WTC11 (cell line): ENCODE measurements at places on chromosomes 1 and 21.

- no peak for DNase-seq
These were observed 226.1 kb downstream of the RGS7 start for GRCh38 chr1:241130881-241131280.

DNA sequence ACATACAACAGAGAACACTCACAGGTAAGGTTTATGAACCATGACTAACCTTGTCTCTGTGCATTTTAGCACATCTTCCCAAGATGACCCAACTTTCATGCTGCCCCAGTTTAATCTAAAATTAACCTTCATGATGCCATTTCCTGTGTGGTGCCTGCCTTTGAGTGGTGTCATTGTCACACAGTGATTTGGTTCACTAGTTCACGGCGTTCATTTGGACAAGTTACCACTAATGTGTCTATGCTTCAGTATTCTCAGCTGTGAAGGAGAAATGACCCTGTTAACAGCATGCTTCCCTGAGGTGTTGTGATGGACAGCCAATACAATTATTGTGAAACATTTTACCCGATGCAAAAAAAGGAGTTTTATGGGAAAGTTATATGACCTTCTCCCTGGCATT lies 693.1 kb downstream of the RWDD3 start:
- DNase-seq: no peak

- DNase-seq: no peak
These were observed 80.6 kb downstream of the TGFBR3 start for GRCh38 chr1:91805311-91805801.

- DNase-seq: no peak
These were observed 4.4 kb downstream of the CHIT1 start for GRCh38 chr1:203225071-203225470.

DNA sequence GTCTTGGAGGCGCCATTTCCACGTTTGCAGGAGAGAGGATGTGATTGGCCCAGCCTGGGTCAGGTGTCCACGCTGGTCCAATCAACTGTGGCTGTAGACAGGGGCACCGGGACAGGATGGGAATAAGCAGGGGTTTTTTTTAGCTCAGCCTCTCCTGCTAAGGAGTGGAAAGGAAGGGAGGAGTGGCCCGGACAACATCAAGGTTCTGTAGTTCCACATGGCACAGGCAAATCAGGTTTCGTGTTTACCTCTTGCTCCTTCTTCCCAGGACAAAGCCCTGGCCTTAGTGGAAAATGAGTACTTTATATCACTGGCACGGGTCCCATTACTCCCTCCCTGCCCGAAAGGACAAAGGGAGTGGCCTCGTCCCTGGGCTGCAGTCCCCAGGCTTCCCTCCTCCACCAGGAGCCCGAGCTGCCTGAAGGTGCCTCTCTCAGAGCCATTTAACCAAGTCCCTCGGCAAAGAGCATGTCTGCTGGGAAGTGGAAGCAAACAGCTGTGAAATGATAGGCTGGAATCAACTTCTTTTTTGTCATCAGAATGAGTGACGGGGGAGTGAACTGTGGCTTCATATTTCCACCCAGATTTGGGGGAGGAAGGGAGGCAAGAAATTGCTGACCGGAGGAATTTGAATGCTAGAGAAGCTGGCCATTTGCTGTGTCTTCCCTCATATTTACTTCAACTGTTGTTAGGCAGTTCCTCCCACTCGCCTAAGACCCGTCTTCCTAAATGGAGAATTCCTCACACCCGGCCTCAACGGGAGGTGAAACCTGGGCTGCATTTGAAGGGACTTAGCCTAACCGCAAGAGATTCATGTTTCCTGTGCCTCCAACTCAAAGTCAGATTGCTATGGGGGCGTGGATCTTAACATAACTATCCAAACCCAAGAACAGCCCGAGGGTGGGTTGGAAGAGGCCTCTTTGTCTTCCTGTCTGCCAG lies 84.9 kb upstream of the SLC44A3 start:
- peak; percentile 33 for DNase-seq

GRCh38 chr1:40582116-40582515 lies 50.7 kb downstream of the ZNF684 start:
- no peak for DNase-seq

GRCh38 chr1:119729044-119729443 lies 17.3 kb downstream of the PHGDH start:
- no peak for DNase-seq

DNA sequence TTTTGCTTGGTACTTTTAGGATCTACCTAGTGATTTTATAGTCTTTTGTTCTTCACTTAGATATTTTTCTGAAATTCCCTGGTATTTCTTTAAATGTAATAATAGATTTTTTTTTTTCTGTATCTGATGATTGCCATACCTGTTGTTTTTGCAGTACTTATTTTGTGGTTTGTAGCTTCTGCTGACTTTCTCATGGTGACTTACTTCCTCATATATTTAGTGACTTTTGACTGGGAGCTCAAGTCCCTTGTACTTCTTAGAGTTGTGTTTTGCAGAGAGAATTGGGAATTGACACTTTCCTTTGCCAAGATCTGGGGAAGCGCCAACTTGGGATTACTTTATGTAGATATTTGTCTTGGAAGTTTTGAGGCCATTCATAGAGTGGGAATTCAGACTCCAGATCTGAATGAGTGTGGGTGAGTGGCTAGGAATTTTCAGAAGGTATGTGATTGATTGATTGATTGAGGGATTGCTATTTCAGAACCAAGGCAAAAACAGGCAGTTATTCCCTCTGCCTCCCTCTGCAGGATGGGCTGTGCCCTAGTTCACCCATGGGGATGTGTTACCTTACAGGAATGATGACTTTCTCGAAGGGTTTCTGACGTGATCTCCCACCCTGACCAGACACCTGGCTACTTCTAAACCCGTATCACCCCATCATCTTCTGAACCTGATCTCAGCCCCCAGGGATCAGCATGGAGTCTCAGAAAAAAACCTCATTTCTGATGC lies 219.5 kb downstream of the URB2 start:
- no peak for DNase-seq

DNA sequence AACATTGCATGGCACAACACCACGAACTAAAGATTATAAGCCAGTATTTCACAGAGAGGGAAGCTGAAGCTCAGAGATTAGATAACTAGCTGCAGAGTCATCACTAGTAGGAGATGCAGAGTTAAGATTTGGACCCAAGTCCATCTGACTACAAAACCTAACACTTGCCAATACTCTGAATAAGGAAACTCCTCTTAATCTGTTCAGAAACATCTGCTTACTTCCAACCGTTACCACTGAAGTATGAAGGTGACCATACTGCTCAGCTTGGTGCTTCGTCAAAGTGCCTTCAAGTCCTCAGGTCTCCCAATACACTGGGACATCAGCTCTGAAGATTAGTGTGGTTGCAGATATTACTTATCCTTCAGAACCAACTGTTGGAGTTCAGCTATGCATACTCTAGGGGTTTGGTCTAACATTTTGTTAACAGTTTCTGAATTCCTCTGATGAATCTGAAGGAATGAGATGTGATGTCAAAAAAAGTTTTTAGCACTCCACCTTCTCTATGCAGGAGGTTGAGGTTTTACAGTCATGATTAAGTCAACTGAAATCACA lies 179.6 kb downstream of the TPR start:
- no peak for DNase-seq

GRCh38 chr1:67834246-67834877 lies 1.1 kb upstream of the GNG12 start:
- DNase-seq: no peak

DNA sequence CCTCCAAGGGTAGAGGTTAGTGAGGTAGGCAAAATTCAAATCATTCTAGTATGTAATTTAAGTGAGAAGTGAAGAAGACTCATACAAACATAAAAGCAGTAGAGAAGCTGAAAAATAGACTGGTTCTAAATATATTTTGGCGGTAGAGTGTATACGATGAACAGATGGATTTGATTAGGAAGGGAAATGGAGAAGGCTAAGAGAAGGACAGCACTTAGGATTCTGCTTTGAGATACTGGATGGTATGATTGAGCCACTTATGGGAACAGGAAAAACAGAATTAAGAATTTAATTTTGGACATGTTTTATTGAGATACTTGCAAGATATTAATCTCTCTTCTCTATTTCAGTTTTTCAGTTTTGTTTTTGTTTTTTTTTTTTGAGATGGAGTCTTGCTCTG lies 60.1 kb downstream of the EPB41 start:
- DNase-seq: no peak

- DNase-seq: no peak
These were observed 281.5 kb upstream of the VAMP3 start for GRCh38 chr1:7489586-7489985.

DNA sequence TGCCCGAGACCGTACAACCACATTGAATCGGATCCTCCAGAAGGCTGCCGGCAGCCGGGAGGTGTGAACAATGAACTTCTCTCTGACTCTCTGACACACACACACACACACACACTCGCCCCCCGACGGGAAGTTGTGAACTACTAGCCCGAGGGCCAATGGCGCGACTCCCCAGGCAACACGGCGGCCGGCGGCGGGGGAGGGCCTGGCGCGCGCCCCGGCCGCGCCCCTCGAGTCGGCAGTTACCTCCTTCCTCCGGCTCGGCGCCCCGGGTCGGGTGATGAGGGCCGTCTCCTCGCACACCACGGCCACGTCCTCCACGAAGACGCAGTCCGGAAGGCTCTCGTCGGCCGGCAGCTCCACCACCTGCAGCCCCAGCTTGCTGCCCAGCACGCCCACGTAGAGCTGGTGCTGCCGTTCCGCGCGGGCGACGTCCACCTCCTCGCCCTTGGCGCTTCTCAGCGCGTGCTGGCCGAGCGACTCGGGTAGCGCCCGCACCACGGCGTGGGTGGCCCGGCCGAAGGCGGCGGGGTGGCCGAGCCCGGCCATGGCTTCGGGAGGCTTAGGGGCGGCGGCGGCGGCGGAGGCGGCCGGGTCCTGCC lies 361 bp downstream of the DDAH1 start:
- DNase-seq: peak; percentile 67

DNA sequence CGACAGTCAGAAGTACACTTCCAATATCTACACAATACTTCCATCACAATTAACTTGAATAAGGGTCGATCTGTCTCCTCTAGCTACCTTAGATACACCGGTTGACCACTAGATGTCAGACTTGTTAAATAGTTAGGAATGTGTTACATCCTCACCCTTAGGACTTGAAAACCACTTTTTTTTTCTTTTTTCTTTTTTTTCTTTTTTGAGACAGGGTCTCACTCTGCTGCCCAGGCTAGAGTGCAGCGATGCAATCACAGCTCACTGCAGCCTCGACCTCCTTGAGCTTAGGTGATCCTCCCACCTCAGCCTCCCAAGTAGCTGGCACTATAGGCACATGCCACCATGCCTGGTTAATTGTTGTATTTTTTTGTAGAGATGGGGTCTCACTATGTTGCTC lies 120.4 kb upstream of the GREM2 start:
- DNase-seq: no peak

GRCh38 chr1:84603223-84603622 lies 29.0 kb upstream of the CTBS start:
- DNase-seq: no peak

DNA sequence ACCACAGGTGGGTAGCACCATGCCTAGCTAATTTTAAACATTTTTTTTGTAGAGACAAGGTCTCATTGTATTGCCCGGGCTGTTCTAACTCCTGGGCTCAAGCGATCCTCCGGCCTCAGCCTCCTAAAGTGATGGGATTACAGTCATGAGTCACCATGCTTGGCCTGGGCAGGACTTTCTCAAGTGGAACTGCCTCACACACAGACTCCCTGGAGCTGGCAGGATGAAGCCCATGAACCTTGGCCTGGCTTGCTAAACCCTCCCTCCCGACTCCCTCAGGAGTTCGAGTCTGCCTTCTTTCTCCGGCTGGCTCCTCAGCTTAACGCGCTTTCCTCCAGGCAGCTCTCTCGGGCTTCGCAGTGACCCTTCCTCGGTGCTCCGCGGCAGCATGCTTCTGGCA lies 7.7 kb upstream of the ECE1 start:
- no peak for DNase-seq

- DNase-seq: no peak
These were observed 1.4 kb downstream of the TIPRL start for GRCh38 chr1:168180148-168180524.

- peak; percentile 61 for DNase-seq
These were observed 52.9 kb upstream of the CD46 start for GRCh38 chr1:207698822-207699483.

DNA sequence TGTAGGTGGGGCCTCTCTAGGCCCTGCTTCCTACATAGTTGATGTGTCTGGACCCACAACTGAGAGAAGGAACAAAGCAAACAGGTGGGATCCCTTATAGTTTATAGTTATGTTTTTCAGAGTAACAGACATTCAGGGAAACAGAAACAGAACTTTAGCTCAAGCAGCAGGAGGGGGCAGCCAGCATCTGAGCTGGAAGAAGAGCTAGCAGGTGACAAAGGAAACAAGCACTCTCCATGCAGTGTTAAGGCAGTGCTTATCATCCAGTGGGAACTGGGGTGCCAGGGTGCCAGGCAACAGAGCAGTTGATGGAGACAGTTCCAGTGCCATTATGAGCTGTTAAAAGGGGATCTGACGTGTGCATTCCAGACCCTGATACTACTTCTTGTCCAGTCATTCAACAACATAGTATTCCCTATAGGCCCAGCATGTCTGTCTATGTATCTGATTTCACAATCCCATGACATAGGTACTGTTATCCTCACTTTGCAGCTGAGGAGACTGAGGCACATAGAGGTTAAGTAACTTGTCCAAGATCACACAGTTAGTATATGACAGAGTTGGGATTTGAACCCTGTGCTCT lies 13.5 kb downstream of the HIVEP3 start:
- no peak for DNase-seq

DNA sequence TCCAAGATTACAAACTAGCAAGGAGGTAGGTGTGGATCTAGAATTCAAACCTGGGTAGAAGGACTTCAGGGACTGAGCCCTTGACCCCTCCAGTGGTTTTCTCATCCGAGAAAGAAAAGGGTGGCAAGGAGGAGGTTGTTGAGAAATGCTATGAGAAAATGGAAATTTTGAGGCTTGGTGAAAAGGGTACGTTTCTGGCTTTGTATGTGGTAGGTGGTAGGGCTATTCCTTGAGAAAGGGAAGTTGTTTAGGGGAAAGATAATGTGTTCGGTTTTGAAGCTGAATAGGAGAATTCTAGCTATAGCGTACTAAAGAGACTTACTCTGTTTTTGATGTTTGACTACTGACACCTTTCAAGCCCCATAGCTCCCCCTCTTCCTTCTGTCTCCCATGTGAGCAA lies 133.8 kb downstream of the CNIH3 start:
- no peak for DNase-seq

GRCh38 chr1:84225646-84226045 lies 75.9 kb upstream of the SAMD13 start:
- no peak for DNase-seq

DNA sequence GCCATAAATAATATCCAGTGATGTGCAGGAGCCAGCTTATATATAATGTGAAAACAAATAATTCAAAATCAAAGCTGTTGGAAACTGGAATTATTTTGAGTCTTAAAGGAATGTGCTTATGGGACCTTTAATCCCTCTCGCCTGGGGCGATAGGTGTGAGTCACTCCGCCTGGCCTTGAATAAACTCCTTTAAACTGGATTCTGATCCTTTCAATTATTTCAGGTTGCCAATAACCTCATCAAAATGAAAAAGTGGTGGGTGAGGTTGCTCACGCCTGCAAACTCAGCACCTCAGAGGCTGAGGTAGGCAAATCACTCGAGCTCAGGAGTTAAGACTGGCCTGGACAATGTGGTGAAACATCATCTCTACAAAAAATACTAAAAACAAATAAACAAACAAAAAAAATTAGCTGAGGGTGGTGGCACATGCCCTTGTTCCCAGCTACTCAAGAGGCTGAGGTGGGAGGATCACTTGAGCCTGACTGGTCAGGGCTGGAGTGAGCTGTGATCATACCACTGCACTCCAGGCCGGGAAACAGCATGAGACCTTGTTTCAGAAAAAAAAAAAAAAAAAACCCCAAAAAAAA lies 11.4 kb upstream of the SLC2A5 start:
- no peak for DNase-seq

- DNase-seq: no peak
These were observed 52.7 kb downstream of the AGPAT3 start for GRCh38 chr21:43917515-43918384.
